Lung microvascular endothelial cell (primary cell): ENCODE measurements at places on chromosomes 5 and 9. TPM values are rescaled to one million over a fixed set of nuclear protein-coding genes. Genes with fewer than 3 reads are reported as not detected.

GRCh38 chr9:105243015-105243686, 1.3 kb upstream of the SLC44A1 start:
- peak; percentile 42 for DNase-seq

SELENOP gene
- total RNA-seq: 51.4 and 175 TPM in 2 replicates

GRCh38 chr5:62791059-62791458, 212.4 kb downstream of the LRRC70 start:
- peak; percentile 53 for DNase-seq

- DNase-seq: peak; percentile 39
Measured at GRCh38 chr9:84207491-84207951, 133.0 kb downstream of the SLC28A3 start.

- DNase-seq: peak; percentile 70
Measured at GRCh38 chr5:40080191-40080590, 599.5 kb upstream of the PTGER4 start.

DNA sequence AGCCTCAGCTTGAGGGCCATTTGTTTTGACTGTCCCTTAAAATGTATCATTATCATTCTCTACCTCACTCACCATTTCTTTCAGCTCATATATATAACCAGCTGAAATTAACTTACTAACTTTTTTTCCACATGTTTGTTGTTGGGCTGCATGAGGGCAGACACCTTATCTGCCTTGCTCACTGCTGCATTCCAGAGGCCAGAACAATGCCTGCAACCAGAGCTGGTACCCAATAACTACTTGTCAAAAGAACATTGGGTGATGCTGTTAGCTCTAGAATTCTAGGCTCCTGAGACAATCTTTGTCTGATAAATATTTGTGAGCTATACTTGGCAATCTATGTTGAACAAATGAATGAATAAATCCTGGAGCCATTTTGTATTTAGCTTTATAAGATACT, 68.3 kb downstream of the HTR4 start:
- no peak for DNase-seq
